Stimulated activated CD8-positive, alpha-beta memory T cell treated with anti-CD3 and anti-CD28 coated beads, Interleukin-15, amount 100 ng/mL, for 4 hours (primary cell): ENCODE measurements at places on chromosomes 12 and 14.

DNA sequence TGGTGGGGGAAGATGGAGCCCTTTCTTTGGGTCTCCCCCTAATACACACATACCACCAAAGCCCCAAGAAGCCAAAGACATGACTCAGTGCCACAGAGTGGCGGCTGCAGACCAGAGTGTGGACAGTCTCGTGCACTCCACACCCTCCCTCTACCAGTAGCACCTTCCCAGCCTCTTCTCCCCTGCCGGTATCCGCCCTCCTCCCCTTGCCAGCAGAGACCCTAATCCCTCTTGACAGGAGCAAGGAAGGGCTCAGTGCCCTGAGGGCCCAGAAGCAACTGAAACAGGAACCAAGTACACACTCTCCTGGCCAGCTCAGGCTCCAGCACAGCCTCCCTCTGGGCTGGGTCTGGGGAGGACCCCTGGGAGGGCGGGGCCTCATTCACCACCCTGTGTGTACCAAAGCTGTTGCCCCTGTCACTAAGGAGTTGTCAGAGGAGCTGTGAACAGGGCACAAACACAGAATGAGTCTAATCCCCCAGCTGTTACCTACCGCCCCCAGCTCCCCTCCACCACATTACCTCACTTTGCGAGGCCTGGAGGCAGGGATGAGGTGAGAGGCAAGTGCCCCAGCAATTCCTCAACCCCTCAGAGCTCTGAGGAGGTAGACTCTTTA is 8.2 kb downstream of the SPRYD3 start:
- no peak for DNase-seq

DNA sequence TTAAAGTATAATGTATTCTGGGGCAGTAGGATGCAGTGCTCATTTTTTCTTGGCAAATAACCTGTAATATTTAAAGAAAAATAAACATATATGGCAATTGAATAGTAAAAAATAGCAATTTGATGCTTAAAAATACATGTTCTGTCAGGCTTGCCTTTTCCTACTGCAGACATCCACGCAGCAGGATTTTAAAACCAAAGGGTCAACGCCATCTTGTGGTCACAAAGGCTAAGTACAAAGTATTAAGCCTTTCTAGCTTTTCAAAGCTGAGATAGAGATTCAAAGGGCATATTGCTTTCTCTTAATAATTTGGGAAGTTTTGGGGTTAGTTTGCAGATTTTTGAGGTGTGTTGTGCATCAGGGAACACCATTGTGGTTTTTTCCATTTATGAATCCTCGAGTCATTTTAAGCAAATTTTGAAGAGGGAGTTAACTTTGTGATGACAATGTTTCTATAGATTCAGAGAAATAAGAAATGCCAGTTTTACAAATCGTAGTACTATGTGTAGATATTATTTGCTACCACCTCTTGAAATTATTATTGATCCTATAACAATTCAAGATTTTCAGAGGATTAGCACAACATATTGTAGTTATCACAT is 4.7 kb upstream of the CCER1 start:
- DNase-seq, result no peak

DNA sequence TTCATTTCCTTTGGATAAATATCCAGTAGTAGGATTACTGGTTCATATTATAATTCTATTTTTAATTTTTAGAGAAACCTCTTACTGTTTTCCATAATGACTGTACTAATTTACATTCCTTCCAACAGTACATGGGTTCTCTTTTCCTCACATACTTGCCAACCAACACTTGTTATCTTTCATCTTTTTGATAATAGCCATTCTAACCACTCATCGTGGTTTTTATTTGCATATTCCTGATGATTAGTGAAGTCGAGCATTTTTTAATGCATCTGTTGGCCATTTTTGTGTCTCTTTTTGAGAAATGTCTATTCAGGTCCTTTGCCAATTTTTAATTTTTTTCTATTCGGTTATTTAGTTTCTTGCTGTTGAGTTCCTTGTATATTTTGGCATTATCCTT is 457.7 kb upstream of the PDE3A start:
- no peak for DNase-seq

- no peak for DNase-seq
Observed at GRCh38 chr12:79420146-79420618, 270.6 kb downstream of the PAWR start.

DNA sequence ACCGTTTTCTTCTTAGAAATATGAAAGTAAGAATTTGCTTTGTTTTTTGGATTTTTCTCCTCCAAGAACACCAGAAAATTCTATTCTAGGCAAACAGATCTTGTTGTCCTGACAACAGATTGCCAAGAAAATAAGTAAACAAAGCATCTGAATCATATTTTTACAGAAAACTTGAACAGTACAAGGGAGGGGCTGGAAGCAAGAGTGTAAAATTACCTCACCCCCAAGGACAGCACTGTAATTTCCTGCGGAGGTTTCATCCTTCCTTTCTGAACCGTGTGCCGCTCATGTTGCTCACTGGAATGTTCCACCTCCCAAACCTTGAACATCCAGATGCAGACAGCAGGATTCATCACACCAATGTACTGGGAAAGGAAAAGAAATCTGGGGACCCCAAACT is 5.4 kb upstream of the CAMKK2 start:
- no peak for DNase-seq

DNA sequence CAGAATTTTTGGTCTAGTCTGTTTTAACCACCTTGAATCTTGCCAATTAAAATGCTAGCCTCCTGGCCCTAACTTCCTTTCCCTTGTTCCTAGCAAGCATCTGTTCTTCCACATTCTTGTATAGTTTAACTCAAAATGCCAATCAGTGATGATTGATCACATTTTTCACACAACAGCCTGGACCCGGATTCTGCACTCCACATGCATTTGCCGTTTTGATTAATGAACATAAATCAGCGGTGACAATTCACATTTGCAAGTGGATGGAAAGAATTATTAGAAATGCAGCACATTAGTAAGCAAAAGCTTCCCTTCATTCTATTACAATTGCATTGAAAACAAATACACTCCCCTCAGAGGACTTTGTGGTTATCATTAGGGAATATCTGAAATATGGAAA is 83.4 kb downstream of the PDZRN4 start:
- DNase-seq, result no peak

DNA sequence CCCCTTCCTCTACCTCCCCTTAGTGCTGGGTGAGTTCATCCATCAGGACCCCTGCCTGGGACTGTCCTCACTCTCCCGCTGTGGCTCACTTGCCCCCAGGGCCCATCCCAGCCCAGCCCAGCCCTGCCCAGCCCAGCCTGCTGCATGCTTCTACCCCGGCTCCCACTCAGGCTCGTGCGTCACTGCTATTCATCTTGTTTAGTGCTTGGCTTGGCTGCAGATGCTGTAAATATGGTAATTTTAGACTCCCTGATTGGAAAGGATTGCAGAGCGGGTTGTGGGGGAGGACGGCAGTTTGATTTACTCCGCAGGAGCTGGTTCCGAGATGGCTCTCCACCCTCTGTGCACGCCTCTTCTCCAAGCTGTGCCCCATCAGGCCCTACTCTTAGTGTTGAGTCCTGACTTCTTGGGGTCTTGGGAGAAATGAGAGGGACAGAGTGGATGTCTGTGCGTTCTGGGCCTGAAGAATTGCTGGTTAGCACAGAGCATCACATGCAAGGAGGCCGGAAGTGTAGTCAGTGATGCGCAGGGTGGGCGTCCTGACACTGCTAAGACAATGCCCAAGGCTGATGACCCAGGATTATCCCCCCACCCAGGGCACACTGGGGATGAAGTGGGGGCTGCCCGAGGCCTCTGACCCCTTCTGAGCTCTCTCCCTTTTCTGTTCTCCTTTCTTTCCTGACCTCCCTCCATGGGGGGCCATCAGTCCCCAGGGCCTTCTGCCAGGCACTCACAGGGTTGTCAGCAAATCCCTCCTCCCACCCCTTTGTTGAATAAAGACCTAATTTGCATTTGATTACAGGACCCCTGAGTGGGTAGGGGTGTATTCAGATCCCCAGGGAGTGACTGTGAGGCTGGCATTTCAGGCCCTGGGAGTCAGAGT is 244.4 kb downstream of the ZFP36L1 start:
- no peak for DNase-seq

DNA sequence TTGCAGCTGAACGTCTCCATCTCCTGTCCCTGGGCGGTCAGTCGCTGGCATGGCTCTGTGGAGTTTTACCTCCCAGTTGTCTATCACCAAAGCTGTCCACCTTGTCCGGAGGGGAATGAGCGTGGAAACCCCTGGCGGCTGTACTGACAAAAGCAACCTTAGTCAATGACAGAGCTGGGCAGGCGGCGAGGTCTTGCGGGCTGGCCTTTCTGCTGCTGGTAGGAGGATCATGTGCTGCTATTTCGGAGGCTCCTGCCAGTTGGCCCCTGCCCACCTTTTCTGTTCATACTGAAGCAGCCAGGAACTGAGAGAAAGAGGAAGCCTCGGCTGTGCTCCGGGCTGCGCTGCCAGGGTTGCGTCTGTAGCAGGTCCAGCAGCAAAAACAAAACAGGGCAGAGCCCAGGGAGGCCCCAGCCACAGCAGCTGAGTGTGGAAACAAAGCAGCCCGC is 57.7 kb downstream of the HMGA2 start:
- DNase-seq, result no peak

GRCh38 chr12:57604992-57605810 is 577 bp downstream of the DTX3 start:
- DNase-seq, result no peak

DNA sequence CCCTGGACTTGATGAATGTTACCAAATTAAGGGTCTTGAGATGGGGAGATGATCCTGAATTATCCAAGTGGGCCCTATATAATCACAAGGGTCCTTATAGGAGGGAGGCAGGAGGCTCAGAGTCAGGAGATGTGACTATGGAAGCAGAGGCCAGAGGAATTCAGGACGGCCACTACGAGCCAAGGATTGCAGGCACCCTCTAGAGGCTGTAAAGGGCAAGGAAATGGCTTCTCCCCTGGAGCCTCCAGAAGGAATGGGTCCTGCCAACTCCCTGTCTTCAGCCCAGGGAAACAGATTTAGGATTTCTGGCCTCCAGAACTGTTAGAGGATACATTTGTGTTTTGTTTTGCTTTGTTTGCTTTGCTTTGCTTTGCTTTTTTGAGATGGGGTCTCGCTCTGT is 8.8 kb downstream of the BDKRB1 start:
- DNase-seq, result no peak

DNA sequence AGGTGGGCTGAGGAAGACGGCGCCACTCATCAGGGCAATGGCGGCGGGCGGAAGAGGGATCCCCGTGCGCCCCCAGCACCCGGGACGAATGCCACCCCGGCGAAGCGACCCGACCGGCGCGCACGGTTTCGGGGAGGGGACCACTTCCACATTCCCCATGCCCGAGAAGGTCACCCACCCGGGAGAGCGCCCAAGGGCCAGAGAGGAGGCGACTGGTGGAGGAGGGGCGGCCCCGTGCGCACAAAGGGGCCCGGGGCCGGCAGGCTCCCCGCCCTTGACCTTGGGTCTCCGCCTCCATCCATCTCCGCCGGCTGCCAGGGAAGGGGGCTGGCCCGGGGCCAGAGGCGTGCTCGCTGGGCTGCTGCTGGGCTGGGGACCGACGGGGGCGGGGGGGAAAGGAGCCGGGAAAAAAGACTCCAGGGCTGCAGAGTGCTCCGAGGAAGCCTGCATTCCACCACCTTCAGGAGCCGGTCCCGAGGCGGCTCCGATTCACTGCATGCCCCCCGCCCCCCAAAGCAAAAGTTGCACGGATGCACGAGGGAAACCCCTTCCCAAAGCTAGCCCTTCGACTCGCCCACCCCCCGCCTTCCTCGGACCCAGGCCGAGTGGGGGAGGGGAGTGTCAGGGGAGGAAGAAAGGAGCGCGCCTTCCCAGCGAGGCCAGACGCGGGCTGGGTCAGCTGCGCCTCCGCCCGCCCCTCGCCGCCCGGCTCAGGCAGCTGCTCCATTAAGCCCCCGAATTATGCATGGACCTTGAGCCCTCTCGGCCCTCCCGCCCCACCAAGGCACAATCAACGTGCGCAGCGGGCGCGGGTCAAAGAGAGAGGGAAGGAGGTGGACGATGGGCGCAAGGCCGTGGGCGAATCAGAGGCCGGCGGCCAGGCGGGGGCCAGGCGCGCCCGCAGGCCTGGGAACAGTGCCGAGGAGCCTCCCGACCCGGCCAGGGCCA is 26.2 kb downstream of the BCL11B start:
- DNase-seq, result no peak

- peak; percentile 86 for DNase-seq
Observed at GRCh38 chr14:69152902-69153151, at the start of gene DCAF5. DCAF5 (minus strand) TSS chr14:69153119; CDS start chr14:69152978, 141 bp downstream.

GRCh38 chr14:37778135-37778943 is 182.9 kb downstream of the TTC6 start:
- DNase-seq, result no peak

DNA sequence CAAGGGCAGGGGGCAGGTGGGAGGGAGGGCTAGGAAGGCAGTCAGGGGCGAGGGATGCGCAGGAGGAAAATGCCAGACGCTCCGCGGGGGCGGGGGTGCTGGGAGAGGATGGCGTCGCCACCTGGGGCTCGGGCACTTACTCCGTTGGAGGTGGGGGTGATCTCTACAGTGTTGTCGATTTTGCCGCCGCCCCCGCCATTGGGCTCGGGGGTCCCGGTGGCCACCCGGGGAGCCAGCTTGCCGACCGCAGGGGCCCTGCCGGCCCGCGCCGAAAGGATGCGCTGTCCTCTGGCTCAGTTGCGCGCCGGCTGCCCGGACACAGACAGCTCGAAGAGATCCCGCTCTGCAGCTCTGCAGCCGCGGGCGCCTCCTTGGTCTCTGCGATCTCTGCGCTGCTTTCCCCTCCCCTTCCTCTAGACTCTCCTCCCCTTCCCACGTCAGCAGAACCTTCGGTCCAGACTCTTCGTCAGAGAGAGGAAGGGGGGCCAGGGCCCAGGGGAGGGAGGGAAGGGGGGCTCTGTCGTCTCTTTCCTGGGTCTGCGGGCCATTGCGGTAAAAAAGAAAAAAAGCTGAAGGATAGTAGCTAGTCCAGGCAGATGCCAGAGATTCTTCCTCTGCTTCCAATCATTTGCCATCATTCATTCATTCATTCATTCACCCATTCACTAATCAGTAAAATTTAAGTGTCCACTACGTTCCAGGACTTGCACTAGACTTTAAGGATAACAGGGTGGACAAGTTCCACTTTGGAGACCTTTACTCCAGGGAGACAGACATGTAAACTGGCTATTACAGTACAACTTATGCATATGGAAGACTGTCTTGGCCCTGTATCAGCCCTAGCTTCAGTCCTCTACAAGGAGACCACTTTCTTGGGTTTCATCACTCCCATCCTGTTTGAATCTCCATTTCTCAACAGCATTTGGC is at the start of gene SLC22A17:
Gene SLC22A17 (minus strand): TSS at position 382 of the 927 bp plus-strand sequence.
- no peak for DNase-seq

DNA sequence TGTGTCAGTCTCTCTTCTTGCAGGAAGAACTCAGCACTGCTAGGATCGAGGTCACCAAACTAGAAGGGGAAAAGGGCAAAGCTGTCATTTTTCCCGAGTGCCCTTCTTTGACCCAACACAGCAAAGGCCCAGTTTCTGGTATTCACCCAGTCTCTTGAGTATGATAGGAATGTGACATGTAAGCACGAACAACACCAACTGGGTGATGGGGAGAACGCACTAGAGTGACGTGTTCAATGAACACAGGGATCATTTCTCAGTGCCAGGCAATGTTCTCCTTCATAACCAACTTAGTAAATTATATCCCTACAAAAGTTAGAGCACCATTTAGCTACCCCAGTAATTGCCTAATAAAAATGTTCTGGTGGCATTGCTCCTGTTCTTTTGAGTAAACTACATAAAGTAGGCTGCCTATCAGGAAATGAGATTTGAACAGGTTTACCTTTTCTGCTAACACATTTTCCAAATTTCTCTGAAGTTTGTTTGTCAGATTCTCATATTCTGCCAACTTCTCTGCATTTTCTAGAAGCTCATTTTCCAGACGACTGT is 64.5 kb downstream of the NIN start:
- DNase-seq, result no peak
